ENCODE measurements at places on chromosomes 1 and 21.

- no peak for DNase-seq
Measured at GRCh38 chr1:65541161-65541560, 120.7 kb downstream of the LEPR start.

GRCh38 chr1:219862366-219862765 lies 66.0 kb downstream of the SLC30A10 start:
- no peak for DNase-seq

- DNase-seq: peak; percentile 98
Measured at GRCh38 chr1:161201836-161202712, at the start of gene NDUFS2. NDUFS2 (plus strand) TSS chr1:161202367; CDS start chr1:161202386, 19 bp downstream.

DNA sequence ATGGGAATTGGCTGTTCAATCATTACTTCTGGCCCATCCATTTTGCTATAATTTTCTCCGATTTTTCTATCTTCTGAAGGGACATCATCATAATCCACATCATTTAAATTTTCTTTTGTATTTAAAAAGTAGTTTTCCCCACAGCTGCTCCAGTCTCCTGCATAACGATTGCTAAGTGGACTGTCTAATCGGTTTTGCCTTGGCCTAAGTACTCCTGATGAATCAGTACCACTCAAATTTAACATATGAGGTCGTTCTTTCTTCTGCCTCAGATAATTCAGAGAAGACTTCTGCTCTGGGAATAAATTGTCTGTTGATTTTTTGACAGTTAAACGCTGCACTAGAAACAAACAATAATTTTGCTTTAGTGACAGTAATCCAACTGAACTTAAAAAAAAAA lies 41.9 kb downstream of the SYDE2 start:
- DNase-seq: no peak

- no peak for DNase-seq
Measured at GRCh38 chr1:208209286-208209685, 34.9 kb downstream of the PLXNA2 start.

- DNase-seq: no peak
Measured at GRCh38 chr1:31714442-31715086, 10.7 kb upstream of the COL16A1 start.

DNA sequence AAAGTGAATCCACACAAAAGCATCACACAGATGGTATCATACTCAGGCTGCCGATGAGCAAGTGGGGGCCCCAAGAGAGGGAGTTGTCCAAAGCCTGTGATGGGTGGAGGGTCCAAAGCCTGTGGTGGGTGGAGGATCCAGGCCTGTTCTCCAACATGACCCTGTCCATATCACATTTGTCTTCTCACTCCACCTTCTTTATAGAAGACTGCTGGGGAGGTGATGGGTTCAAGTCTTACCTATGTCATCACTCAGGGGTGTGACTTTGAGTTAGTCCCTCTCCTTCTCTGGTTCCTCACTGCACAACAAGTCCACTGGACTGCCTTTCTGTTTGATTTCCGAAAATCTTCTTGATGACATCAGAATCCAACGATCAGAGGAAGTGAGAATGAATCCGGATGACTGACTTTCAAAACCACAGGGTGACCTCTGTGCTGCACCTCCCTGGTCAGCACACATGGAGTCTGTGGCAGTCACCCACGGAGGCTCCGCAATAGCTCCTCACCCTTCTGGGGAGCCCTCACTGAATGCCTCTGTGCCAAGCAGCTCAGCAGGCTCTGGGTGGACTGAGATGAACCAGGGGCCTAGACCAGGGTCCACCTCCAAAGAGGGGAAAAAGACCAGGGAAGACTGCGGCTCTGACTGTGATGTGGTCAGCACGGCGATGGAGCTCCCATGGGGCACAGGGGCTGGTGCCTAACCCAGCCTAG lies 166.8 kb downstream of the HIVEP3 start:
- no peak for DNase-seq

- no peak for DNase-seq
Measured at GRCh38 chr1:51689075-51689440, 72.2 kb downstream of the OSBPL9 start.
